ENCODE measurements at places on chromosomes 1 and 21. TPM values are rescaled to one million over a fixed set of nuclear protein-coding genes. Genes with fewer than 3 reads are reported as not detected.

The OR2G6 gene
- polyA plus RNA-seq = not detected

The VHLL gene
- polyA plus RNA-seq = not detected

The PLPP3 gene
- 4.9 TPM for polyA plus RNA-seq

The SHC1 gene
- polyA plus RNA-seq = 58.5 TPM

DNA sequence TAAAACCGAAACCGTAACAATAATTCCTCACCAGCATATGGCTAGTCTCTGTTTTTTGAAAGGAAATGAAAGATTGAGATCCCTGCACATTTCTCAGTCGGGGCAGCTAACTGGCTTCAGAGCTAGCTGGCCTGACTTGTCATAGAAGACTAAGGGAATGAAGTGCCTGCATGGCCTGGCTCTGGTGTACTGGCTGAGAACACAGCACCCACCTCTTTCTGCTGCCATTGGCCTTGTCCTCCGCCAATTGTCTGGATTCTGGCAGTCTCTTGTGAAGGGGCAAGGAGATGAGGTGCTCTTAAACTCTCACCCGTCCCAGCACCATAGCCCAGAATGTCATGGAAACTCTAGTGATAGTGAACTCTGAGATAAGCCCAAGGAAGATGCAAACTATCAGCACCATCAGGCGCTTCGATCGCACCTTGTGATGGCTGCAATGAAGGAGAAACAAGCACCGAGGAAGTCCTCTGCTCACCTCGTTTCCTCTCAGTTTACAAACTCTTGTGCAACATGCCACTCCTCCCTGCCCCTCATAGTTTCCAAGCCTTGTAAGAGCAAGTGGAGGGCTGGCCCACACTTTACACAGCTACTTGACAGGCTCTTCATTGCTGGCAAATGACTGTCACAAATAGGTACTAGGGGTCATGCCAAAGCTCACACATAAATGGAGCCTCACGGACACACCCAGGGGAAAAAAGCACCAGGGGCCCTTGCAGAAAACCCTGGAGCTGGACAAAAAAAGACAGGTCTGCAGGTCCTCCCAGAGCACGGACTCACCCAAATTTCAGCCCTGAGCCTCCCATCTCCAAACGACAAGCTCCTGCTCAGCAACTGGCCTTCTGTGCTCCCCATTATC, 16.4 kb downstream of the INPP5B start:
- no peak overlapping the region for H3K27ac ChIP-seq
- H3K4me3 ChIP-seq = no peak overlapping the region
- H3K36me3 ChIP-seq = peaks cover 8% of the 10 kb centered on the region
- H3K4me1 ChIP-seq = peaks cover 31% of the 10 kb centered on the region
- H3K27me3 ChIP-seq = no peaks in the 10 kb centered on the region
- peak; percentile 32 for DNase-seq

- DNase-seq = no peak
- no peak overlapping the region for H3K27ac ChIP-seq
- no peaks in the 10 kb centered on the region for H3K4me1 ChIP-seq
- no peak overlapping the region for H3K4me3 ChIP-seq
- H3K27me3 ChIP-seq = no peaks in the 10 kb centered on the region
These were observed 661.5 kb upstream of the ZP4 start for GRCh38 chr1:238552271-238552670.

- peaks cover 17% of the 10 kb centered on the region for H3K4me1 ChIP-seq
- H3K36me3 ChIP-seq = no peaks in the 10 kb centered on the region
- H3K27ac ChIP-seq = no peak overlapping the region
These were observed 16.2 kb downstream of the MIER1 start for GRCh38 chr1:66940981-66941380.

- peak overlapping the region; percentile 38 for H3K27ac ChIP-seq
- no peaks in the 10 kb centered on the region for H3K27me3 ChIP-seq
- H3K36me3 ChIP-seq = peaks cover 6% of the 10 kb centered on the region
- no peak for DNase-seq
- no peaks in the 10 kb centered on the region for H3K4me1 ChIP-seq
These were observed 11.9 kb downstream of the XKR8 start for GRCh38 chr1:27971674-27972073.

DNA sequence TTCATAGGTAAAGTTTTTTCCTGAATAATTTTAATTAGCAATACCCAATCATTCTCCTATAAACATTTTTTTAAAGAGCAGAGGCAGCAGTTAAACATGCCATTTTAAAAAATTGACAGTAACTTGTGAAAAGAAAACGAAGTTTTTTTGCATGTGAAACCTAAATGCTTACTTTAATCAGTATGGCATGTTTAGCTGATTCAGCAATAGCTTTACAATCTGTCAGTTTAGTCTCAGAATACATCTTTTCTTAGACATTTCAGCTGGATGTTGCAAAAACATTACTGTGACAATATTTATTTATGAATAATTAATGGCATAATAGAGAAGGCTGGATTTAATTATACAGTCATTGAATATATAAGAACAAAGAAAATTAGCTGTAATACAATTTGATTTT, 1132.4 kb upstream of the ADGRL2 start:
- H3K27me3 ChIP-seq = no peaks in the 10 kb centered on the region
- no peak for DNase-seq
- no peak overlapping the region for H3K27ac ChIP-seq
- no peaks in the 10 kb centered on the region for H3K36me3 ChIP-seq
- no peaks in the 10 kb centered on the region for H3K4me1 ChIP-seq
- H3K4me3 ChIP-seq = no peak overlapping the region

DNA sequence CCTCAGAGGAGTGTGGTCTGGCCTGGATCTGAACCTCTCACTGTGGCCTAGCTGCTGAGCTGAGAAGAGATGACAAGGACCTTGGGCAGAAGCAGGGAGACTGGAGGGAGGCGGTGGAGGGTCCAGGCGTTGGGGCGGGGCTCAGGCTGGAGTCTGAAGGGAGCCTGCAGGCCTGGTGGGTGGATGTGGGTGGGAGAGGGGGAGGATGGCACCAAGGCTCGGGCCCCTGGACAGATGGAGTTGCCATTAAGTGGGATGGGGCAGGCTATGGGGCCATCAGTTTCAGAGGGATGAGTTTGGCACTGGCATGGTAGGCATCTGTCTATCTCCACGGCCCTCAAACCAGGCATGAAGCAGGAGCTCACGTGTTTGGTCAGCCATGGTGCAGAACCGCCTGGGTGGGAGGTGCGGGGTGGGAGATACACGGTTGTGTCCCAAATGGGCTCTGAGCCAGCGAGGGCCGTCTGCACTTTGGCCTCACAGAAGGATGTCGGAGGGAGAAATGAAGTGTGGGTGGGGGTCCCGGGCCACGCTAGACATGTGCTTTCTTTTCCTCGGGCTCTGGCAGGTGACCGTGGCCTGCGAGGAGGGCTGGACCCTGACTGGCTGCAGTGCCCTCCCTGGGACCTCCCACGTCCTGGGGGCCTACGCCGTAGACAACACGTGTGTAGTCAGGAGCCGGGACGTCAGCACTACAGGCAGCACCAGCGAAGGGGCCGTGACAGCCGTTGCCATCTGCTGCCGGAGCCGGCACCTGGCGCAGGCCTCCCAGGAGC, 23.6 kb downstream of the PCSK9 start:
- no peaks in the 10 kb centered on the region for H3K4me1 ChIP-seq
- DNase-seq = no peak
- no peak overlapping the region for H3K4me3 ChIP-seq
- H3K27ac ChIP-seq = peak overlapping the region; percentile 52
- peaks cover 6% of the 10 kb centered on the region for H3K36me3 ChIP-seq
- H3K27me3 ChIP-seq = no peaks in the 10 kb centered on the region

DNA sequence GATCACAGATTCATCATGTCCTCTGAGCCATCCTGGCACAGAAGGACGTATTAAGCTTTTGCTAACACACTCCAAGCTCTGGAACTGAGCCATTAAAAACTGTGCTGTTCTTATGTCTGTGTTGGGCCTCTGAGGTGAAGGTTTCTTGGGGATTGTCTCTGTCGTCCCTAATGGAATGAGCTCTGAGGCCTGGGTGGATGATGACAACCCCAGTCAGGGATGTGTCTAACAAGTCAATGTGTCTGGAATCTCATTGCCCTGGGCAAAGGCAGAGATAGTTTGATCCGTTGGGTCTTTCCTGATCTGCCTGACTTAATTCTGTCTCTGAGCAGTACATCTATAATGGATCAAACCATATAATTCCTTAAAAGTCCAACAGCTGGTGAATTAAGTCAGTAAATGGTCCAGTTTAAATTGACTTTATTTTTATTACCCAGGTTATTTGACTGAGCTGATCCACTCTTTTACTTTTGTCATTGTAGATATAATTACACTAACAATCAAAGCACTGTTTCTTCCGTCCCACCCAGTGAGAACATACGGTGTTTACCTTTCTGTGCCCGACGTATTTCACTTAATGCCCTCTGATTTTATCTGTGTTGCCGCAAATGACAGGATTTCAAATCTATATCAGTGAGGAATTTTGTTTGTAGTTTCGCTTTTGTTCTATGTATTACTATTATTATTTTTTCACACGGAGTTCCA, 38.8 kb upstream of the OR2B11 start:
- no peak overlapping the region for H3K4me3 ChIP-seq
- H3K27me3 ChIP-seq = no peaks in the 10 kb centered on the region
- no peak overlapping the region for H3K27ac ChIP-seq
- H3K4me1 ChIP-seq = no peaks in the 10 kb centered on the region

- H3K27ac ChIP-seq = no peak overlapping the region
- peaks cover 4% of the 10 kb centered on the region for H3K4me1 ChIP-seq
- no peaks in the 10 kb centered on the region for H3K36me3 ChIP-seq
- DNase-seq = peak; percentile 63
- no peaks in the 10 kb centered on the region for H3K27me3 ChIP-seq
- no peak overlapping the region for H3K4me3 ChIP-seq
These were observed 26.3 kb downstream of the RAB7B start for GRCh38 chr1:205976708-205977401.

DNA sequence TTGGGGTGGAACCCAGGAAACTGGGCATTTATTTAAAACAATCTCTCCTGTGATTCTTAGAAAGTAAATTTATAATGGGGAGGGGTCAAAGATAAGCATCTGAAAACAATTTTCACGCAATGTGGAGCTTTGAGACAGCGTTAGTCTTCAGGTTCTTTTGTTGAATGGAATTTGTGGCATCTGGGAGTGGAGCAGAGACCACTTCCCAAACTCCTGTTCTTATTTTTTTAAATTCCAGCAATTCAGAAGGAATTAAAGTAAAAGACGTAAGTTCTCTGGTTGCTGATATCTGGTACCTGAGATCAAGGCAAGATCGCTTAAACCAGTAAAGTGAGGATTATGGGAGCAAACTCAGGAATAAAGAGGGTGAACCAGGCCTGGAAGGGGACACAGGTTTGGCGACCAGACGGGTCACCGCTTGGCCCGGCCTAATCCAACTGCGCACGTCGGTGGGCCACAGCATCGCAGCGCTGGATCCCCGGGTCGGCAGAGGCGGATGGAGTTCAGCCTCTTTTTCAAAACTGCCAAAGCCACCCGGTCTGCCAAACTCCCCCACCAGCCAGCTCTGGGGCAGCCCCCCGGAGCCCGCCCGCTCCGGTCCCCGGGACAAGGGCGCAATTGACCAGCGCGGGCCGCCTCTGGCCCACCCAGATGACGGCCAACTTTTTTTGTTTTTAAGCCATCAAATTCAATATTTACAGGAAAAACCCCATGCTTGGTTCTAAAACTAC, 754 bp upstream of the PDPN start:
- H3K4me3 ChIP-seq = peak overlapping the region; percentile 59
- no peak overlapping the region for H3K27ac ChIP-seq
- peaks cover 8% of the 10 kb centered on the region for H3K27me3 ChIP-seq
- DNase-seq = no peak
- no peaks in the 10 kb centered on the region for H3K36me3 ChIP-seq

Measured in sigmoid colon (tissue), 7 donors.